T follicular helper cell (primary cell): ENCODE measurements at places on chromosomes 5 and 9.

DNA sequence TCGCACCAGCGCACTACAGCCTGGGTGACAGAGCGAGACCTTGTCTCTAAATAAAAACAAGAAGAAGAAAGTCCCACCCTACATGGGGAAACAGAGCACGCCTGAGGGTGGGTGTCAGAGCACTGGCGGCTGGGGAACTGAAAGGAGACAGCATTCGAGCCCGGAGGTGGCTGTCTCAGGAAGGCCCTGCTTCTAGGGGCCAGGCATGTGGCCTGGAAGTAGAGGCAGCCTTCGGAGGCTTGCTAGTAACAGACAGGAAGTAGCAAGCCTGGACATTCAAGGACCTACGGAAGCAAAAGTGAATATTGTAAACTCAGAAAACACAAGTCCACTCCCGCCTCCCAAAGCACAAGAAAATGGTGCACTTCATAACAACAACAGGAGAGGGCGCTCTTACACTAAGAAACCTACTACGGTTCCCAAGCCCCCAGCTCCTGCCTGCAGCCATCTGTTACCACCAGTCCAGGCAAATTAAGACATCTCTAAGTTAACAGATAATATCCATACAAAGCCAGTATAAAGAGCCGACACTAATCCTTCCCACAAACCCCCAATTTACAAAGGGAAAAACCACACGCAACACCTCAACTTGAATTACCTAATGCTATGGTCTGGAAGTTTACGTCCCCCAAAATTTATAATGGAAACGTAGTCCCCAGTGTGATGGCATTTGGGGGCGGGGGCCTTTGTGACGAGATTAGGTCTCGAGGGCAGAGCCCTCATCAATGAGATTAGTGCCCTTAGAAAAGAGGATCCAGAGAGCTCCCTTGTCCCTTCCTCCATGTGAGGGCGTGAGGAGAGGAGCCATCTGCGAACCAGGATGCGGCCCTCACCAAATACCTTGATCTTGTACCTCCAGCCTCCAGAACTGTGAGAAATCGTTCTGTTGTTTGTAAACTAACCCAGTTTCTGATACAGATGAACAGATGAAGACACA is 7.7 kb downstream of the RASGEF1C start:
- DNase-seq: no peak

- DNase-seq: no peak
Measured at GRCh38 chr5:14879937-14880589, 8.5 kb upstream of the ANKH start.

GRCh38 chr5:142014911-142015584 is 2.2 kb upstream of the GNPDA1 start:
- DNase-seq: peak; percentile 23

DNA sequence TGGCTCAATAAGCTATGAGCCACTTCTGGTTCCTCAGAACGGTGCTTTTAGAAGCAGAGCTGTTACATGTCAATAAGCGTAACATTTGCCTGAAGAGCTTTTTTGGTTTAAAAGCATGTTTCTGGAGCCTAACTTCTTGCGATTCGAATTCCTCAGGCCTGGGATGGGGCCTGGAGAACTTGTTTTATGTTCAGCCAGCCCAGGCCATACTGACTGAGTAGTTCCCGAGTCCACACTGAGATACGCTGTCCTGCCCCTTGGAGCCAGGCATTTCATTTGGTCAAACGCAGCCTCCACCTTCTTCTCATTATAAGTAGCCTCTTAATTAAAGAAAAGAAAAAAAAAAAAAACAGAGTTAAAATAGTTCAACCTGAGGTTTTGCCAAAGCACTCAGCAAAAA is 260.6 kb upstream of the ANKRD55 start:
- no peak for DNase-seq

DNA sequence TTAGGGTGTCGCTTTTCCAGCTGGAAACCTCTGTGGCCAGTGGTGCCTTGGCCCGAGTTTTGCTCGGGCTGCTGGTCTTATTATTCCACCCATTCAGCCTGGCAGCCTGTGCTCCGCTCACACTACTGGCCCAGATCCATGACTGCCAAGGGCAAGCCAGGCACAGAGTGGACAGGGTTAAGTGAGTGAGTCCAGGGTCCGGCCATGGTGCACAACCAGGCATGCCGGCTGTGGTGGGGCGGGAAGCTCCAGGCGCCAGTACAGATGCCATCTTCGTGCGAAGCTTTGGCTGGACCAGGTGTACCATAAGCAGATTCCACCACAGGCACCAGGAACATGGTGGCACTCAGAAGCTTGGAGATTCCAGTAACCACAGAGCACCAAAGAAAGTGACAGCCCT is 580.2 kb upstream of the FAM174A start:
- DNase-seq: no peak

DNA sequence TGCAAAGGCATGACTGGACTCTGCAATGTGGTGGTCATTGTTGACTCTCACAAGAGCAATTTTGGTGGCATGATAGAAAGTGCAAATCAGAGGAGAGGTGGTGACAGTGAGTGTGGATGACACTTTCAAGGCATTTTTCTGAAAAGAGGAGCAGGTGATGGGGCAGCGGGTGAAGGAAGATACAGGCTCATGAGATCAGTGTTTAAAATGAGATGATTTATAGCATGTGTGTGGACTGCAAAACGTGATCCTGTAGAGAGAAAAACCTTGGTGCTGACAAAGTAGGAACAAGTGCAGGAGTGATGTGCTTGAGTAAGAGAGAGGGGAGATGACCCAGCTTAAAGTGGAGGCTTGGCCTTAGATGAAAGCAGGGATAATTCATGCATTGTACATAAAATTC is 171.2 kb upstream of the PPP2R2B start:
- DNase-seq: no peak

DNA sequence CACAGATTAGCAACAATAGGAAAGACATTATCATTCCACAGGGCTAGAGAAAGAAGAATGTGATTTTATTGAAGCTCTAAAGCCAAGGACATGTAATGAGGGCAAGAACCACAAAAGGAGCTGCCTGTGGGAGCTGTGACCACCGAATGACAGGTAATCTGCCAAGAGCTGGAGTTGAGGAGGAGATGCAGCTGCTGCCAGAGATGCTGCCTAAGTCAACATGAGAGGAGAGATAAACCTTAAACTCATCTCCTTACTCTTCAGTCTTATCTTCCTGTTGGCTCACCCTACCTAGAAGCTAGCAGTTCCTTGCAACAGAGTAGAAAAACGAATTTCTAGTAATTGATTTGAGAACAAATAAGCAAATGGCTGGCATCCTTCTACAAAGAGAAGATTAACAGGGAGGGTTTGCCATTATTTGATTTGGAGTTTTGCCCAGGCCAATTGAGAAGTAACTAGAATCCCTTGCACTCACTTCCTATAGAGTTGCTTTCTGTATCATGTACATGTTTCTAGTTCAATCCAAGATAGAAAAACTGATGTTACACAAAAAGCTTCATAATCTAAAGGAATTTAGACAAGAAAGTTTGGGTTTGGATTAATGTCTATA is 539.2 kb downstream of the TLE1 start:
- DNase-seq: no peak

DNA sequence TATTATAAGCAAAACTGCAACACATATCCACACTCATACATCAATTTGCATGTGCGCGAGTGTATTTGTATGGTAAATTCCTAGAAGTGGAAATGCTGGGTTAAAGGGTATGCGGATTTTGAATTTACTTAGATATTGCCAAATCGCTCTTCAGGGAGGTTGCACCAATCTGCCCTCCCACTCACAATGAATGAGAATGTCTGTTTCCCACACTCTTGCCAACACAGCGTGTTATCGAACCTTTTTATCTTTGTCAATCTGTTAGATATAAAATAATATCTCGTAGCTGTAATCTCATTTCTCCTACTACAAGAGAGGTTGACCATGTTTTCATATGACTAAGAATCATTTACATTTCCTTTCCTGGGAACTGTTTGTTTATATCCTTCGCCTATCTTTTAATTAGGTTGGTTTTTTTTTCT is 35.7 kb downstream of the LHX2 start:
- no peak for DNase-seq

- no peak for DNase-seq
Measured at GRCh38 chr5:178264044-178264443, 31.4 kb upstream of the PHYKPL start.

GRCh38 chr9:121652021-121652837 is 795 bp downstream of the DAB2IP start:
- DNase-seq: no peak

GRCh38 chr5:77637998-77638762 is at the start of gene OTP:
OTP (minus strand) TSS chr5:77638713; CDS start chr5:77638549, 164 bp downstream.
- DNase-seq: no peak

DNA sequence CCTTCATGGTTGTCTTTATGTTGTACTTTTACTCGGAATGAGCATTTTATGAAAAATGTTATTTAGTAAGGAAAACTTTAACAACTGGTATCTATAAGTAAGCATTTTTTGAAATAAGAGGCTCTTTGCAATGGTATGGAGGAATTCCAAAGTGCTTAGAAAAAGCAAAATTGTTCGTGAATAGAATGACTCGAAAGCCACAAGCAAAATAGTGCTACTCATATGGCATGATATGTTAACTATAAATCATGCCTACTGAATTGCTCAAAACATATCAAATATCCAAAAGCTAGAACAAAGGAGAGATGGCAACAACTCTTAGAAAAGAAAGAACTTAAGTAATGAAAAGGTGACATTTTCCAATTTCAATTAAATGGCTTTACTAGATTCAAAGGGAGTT is 216.3 kb downstream of the KIAA0825 start:
- DNase-seq: no peak

DNA sequence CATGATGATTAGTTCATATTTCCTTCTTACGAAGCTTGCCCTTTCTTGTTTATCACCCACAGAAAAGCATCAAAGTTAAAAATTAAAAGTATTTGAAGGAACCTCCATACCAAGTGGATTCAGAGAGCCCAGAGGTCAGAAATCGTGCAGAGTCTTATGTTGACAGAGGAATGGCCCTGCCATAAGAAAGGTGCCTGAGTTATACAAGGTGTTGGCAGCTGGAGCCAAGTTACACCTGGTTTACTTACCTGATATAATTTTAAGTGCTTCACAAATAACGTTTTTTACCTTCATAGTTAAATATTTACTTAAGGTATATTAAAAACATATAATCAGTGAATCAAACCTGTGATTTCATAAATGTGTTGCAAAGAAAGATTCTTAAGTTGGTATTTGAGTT is 42.3 kb upstream of the DHFR start:
- no peak for DNase-seq

- no peak for DNase-seq
Measured at GRCh38 chr5:126099077-126099476, 324.1 kb upstream of the GRAMD2B start.

- no peak for DNase-seq
Measured at GRCh38 chr5:174581479-174581878, 142.9 kb upstream of the MSX2 start.

DNA sequence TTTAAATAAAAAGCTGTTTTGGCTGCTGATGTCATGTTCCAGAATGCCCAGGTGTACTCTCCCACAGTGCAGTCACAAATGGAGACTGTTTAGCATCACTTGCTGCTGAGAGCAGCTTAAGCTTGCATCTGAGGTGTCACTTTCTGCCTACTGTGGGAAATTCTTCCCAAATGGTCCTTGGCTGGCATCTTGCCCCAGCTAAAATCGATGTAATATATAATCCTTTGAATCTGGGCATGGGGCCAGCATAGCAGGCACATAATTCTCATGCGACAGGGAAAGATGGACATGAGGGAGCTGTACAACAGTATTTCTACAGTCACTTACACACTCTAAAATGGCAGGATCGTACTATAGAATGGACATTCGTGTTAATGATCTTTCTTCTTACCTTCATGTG is 144.3 kb downstream of the MACIR start:
- DNase-seq: no peak

- no peak for DNase-seq
Measured at GRCh38 chr5:138448481-138449398, 9.9 kb downstream of the REEP2 start.

DNA sequence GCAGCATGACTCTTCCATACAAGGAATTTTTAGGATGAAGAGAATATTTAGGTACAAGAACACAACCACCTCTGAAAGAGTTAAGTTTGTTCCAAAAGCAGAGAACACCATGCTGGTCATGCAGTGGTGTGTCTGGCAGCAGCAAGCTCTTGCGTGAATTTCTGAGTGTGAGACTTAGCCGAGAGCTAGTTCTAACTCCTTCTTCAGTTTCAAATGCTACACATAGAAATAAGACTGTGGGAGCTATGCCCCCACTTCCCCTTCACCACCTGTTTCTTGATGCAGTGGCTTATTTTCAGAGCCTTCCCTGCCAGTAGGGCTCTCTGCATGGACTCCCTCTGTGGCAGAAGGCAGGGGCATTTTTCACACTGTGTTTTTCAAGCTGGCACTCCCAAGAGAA is 122.9 kb upstream of the ZNF366 start:
- DNase-seq: no peak

GRCh38 chr9:125674981-125675973 is 31.7 kb downstream of the MAPKAP1 start:
- no peak for DNase-seq

DNA sequence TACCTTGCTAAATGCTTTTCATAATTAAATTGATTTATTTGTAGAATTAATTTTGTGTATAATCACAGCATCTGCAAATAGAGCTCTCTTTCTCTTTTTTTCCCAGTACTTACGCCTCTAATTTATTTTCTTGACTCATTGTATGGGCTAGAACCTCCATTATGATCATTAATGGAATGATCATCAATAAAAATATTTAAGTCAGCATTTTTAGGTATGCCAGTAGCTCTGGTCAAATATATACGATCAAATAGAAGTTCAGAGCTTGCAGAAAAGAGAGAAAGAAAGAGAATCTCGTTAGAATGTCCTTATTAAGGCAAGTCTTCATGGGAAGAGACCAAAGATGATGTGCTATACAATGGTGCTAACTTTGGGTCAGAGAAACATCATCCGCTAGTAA is 202.6 kb downstream of the TLR4 start:
- no peak for DNase-seq

GRCh38 chr5:132497488-132497997 is 7.0 kb upstream of the IRF1 start:
- DNase-seq: no peak

GRCh38 chr9:134515026-134515821 is 126.4 kb upstream of the COL5A1 start:
- DNase-seq: no peak

DNA sequence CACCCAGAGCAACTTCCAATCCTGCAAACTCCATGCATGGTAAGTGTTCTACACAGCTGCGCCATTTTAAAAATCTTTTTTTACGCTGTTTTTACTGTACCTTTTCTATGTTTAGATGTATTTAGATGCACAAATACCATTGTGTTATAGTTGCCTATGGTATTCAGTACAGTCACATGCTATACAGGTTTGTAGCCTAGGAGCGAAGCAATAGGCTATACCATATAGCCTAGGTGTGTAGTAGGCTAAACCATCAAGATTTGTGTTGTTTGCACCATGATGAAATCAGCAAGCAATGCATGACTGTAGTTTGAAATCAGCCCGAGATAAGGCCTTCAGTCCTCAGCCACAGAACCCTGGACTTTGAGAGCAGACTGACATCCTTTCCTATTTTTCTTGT is 101.2 kb downstream of the LIX1 start:
- no peak for DNase-seq

GRCh38 chr5:150473673-150474358 is 24.3 kb upstream of the RPS14 start:
- DNase-seq: no peak
